H1 (cell line): ENCODE measurements at places on chromosomes 7 and 10. TPM values are rescaled to one million over a fixed set of nuclear protein-coding genes. Genes with fewer than 3 reads are reported as not detected.

DNA sequence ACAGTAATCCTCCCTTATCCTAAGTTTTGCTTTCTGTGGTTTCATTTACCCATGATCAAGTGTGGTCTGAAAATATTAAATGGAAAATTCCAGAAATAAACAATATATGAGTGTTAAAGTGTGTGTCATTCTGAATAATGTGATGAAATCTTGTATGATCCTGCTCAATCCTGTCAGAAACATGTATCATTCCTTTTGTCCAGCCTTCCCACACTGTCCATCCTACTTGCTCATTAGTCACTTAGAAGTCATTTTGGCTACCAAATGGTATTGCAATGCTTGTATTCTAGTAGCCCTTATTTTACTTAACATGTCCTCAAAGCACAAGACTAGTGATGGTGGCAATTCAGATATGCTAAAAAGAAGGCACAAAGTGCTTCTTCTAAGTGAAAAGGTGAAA is 1211.2 kb upstream of the SORCS1 start:
- no peak overlapping the region for H3K4me3 ChIP-seq
- no peak for DNase-seq
- H3K27ac ChIP-seq = no peak overlapping the region

DNA sequence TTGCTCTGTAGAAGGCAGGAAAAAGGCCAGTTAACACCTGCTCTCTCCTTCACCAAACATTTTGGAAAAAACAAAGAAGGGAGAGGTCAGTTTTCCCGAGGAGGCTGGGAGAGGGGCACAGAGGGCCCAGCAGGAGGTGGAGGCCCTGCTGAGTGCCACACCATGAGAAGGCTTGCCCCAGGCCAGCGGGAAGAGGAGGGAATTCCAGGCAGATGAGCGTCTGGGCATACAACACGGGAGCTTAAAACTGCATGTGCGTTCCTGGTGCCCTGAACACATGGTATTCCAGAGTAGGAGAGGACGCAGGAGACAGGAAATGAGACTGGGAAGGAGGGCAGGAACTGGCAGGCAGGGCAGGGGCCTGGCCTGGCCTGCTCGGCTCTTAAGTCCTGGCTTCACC is 182.4 kb downstream of the CCDC3 start:
- H3K4me1 ChIP-seq = peaks cover 4% of the 10 kb centered on the region; the same call in 1 of the 2 replicates
- DNase-seq = no peak
- H3K4me3 ChIP-seq = no peak overlapping the region
- H3K36me3 ChIP-seq = no peaks in the 10 kb centered on the region
- H3K27me3 ChIP-seq = no peaks in the 10 kb centered on the region

PDE6C gene
- not detected in 2 replicates for total RNA-seq

- no peak for DNase-seq
- no peak overlapping the region for H3K27ac ChIP-seq
- H3K27me3 ChIP-seq = no peaks in the 10 kb centered on the region
- H3K36me3 ChIP-seq = no peaks in the 10 kb centered on the region
- peaks cover 5% of the 10 kb centered on the region for H3K4me1 ChIP-seq
Observed at GRCh38 chr7:60017-60675, 132.2 kb upstream of the FAM20C start.

DNA sequence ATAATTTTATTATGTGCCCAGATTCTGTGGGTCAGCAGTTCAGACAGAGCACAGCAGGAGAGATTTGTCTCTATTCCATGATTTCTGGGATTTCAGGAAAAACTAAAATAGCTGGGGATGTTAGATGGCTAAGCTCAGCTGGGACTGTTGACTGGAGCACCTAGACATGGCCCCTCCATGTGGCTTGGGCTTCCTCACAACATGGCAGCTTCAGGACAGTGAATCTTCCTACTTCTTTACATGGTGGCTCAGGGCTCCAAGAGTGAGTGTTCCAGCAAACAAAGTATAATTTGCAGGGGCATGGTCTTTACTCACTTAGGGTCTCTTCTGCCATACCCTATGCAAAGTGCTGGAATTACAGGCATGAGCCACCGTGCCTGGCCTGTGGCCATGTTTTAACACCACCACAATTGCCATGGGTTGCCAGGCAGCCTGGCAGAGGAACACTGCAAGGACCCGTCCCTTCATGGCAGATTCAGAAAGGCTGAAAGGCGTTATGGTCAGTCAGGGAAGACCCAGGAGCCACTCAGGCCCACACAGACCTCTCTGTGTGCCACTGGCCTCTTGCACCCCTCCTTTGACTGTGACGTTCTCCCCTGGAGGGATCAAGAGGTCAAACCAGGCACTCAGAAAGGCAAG is 50.8 kb upstream of the ZMIZ1 start:
- H3K4me3 ChIP-seq = no peak overlapping the region
- no peaks in the 10 kb centered on the region for H3K4me1 ChIP-seq
- DNase-seq = no peak
- no peaks in the 10 kb centered on the region for H3K36me3 ChIP-seq
- no peak overlapping the region for H3K27ac ChIP-seq

SERPINE1 gene
- total RNA-seq = 5.6 and 6.8 TPM in 2 replicates

GRCh38 chr10:15120523-15120922 is 23.4 kb downstream of the RPP38 start:
- H3K27ac ChIP-seq = no peak overlapping the region
- DNase-seq = no peak
- no peaks in the 10 kb centered on the region for H3K27me3 ChIP-seq
- H3K4me3 ChIP-seq = no peak overlapping the region
- no peaks in the 10 kb centered on the region for H3K4me1 ChIP-seq

CCL24 gene
- total RNA-seq = not detected in 2 replicates

- H3K27ac ChIP-seq = no peak overlapping the region
- no peak overlapping the region for H3K4me3 ChIP-seq
- H3K4me1 ChIP-seq = no peaks in the 10 kb centered on the region
- no peaks in the 10 kb centered on the region for H3K27me3 ChIP-seq
- H3K36me3 ChIP-seq = no peaks in the 10 kb centered on the region
Observed at GRCh38 chr7:54898659-54899340, 120.0 kb upstream of the EGFR start.

DNA sequence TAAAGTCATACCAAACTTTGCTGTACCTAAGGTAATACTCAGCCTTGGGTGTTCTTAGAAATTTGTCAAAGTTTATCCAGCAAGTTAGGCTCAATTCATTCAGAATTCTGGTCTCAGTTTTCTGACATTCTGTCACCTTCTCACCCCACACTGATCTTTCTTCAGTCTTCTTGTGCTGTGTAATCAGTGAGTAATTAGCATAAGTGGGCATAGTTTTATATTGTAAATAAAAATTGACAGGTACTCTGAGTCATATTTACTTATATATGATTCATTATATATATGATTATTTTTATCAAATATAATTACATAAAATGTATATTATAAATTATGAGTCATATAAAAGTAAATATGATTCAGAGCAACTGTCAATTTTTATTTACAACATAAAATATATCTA is 170.9 kb upstream of the MAGI2 start:
- H3K4me1 ChIP-seq = no peaks in the 10 kb centered on the region
- H3K27ac ChIP-seq = no peak overlapping the region
- H3K4me3 ChIP-seq = no peak overlapping the region
- DNase-seq = no peak
- no peaks in the 10 kb centered on the region for H3K36me3 ChIP-seq

DNA sequence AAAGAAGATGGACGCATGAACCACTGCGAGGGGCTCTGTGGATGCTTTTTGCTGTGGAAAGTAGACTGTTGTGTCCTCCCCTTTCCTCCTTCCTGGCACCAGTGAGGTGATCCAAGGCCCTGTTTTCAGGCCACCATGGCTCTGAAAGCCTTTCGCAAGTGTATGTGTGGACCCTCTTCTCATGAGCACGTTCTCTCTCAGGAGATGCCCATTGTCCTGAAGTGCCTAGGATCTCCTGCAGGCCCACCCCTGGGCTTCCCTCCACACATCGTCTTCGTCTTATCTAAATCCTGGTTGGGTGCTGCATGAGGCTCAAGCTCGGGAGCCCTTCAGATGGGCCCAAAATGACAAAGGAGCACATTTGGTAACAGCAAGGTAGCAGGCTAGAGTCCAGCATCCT is 188.2 kb downstream of the PTPN20 start:
- H3K4me3 ChIP-seq = no peak overlapping the region
- H3K4me1 ChIP-seq = no peaks in the 10 kb centered on the region
- no peaks in the 10 kb centered on the region for H3K27me3 ChIP-seq
- no peak for DNase-seq
- H3K27ac ChIP-seq = no peak overlapping the region

ADIRF gene
- not detected in 2 replicates for total RNA-seq

GRCh38 chr7:155581954-155582353 is 35.6 kb upstream of the CNPY1 start:
- no peak overlapping the region for H3K4me3 ChIP-seq
- no peaks in the 10 kb centered on the region for H3K36me3 ChIP-seq
- no peak for DNase-seq
- no peaks in the 10 kb centered on the region for H3K4me1 ChIP-seq
- no peaks in the 10 kb centered on the region for H3K27me3 ChIP-seq

DNA sequence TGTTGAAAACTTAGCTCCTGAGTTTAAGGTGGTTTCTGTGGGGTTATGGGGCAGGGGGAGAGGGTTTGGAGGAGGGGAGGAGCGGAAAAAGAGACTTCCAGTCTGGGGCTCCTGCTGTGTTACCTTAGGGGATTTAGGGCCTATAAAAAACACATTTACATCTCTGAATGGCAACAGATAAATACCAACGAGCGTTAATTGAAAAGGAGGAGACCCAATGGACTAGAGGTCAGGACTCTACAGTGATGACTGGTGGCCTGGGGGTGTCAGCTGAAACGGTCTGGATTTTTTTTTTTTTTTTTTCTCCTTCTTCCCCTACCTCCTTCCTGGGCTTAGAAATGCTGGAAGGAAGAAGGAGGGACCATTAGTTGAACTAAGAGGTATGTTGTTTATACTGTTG is 47.4 kb downstream of the AUTS2 start:
- no peak overlapping the region for H3K4me3 ChIP-seq
- H3K36me3 ChIP-seq = no peaks in the 10 kb centered on the region
- no peaks in the 10 kb centered on the region for H3K27me3 ChIP-seq
- DNase-seq = no peak
- H3K4me1 ChIP-seq = peaks cover 2% of the 10 kb centered on the region
- no peak overlapping the region for H3K27ac ChIP-seq

DNA sequence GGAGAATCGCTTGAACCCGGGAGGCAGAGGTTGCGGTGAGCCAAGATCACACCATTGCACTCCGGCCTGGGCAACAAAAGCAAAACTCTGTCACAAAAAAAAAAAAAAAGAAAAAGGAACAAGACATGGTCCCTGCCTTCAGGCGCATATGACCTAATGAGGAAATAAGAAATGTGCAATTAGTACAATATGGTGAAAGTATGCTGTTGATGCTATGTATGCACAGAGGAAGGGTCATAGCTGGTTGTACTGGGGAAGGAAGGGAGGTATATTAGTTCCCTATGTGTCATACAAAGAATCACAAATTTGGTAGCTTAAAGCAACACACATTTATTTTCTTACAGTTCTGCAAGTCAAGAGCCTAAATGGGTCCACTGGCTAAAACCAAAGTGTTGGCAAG is 97.8 kb upstream of the MPP7 start:
- H3K4me1 ChIP-seq = peaks cover 3% of the 10 kb centered on the region; the same call in 1 of the 2 replicates
- no peak overlapping the region for H3K27ac ChIP-seq
- no peaks in the 10 kb centered on the region for H3K27me3 ChIP-seq
- H3K36me3 ChIP-seq = no peaks in the 10 kb centered on the region
- DNase-seq = no peak
- H3K4me3 ChIP-seq = no peak overlapping the region

GRCh38 chr10:13219685-13220670 is 14.2 kb downstream of the UCMA start:
- H3K27ac ChIP-seq = no peak overlapping the region
- DNase-seq = peak; percentile 46
- H3K4me3 ChIP-seq = no peak overlapping the region
- no peaks in the 10 kb centered on the region for H3K36me3 ChIP-seq
- no peaks in the 10 kb centered on the region; the same call in 1 of the 2 replicates for H3K4me1 ChIP-seq

GRCh38 chr7:43291789-43292188 is 179.3 kb downstream of the HECW1 start:
- no peaks in the 10 kb centered on the region for H3K27me3 ChIP-seq
- no peak for DNase-seq
- H3K27ac ChIP-seq = peak overlapping the region; percentile 93
- H3K36me3 ChIP-seq = peaks cover 8% of the 10 kb centered on the region; the same call in 1 of the 2 replicates
- H3K4me1 ChIP-seq = peaks cover 47% of the 10 kb centered on the region

- H3K36me3 ChIP-seq = no peaks in the 10 kb centered on the region
- no peaks in the 10 kb centered on the region; the same call in 1 of the 2 replicates for H3K27me3 ChIP-seq
- H3K4me1 ChIP-seq = peaks cover 4% of the 10 kb centered on the region
- H3K4me3 ChIP-seq = no peak overlapping the region
- no peak overlapping the region for H3K27ac ChIP-seq
Observed at GRCh38 chr7:139767561-139767982, 10.2 kb downstream of the HIPK2 start.

PRR15 gene
- total RNA-seq = 7.9 and 10.1 TPM in 2 replicates

GRCh38 chr7:139034336-139034735 is 1.5 kb downstream of the ZC3HAV1L start:
- no peaks in the 10 kb centered on the region for H3K27me3 ChIP-seq
- peak overlapping the region; percentile 77 for H3K4me3 ChIP-seq
- H3K27ac ChIP-seq = no peak overlapping the region
- H3K36me3 ChIP-seq = peaks cover 12% of the 10 kb centered on the region; the same call in 1 of the 2 replicates
- no peak for DNase-seq

- no peaks in the 10 kb centered on the region for H3K36me3 ChIP-seq
- H3K27me3 ChIP-seq = no peaks in the 10 kb centered on the region
- H3K4me1 ChIP-seq = no peaks in the 10 kb centered on the region
- no peak for DNase-seq
- H3K4me3 ChIP-seq = no peak overlapping the region
Observed at GRCh38 chr7:137626469-137627067, 220.2 kb downstream of the DGKI start.
